Activated CD4-positive, alpha-beta T cell treated with anti-CD3 and anti-CD28 coated beads, Interleukin-2, amount 10 ng/mL, durations not matched to agents 24 days and 14 days (primary cell): ENCODE measurements at places on chromosomes 13 and 19. TPM values are rescaled to one million over a fixed set of nuclear protein-coding genes. Genes with fewer than 3 reads are reported as not detected.

Gene OXGR1
- total RNA-seq, result not detected in 2 replicates

Gene REEP6
- 1.1 and 1.7 TPM in 2 replicates for total RNA-seq

DNA sequence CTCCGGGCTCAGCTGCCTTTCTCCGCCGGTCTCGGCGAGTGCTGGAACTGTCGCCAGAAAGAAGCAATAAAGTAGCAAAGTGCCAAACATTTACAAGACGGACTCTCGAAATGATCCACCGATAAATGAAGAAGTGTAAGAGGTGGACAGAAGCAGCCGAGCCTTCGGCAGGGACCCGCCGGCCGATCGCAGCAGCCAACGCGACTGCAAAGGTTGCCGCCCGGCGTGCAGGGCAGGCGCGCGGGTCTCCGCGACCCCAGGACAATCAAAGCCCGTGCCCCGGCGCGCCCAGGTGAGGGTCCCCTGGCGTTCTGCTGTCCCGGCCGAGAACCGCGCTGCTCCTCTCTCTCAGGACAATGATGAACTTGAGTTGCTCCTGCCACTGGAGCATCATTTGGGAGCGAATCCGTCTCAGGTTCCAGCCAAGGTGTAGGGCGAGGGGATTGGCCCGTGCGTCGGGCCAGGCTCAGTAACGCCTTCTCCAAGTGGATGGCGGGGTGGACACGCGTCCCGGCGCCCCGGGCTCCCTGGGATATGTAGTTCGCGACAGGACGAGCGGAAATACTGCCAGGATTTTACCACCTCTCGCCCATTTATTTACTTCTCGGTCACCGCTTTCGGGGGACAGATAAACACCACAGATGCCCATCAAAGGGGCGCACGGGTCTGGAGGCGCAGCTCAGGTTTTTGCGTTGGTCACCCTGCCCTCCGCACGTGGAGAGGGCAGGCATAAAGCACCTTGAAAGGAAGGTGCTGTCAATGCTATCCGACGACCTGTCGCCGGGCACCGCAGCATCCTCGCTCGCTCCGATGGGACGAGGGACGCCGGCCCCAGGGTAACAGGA lies at the start of the genes BIVM and POGLUT2:
Gene BIVM (plus strand): TSS at position 539 of the 845 bp plus-strand sequence. CDS start 8,149 bp downstream, outside the sequence.
Gene POGLUT2 (minus strand): TSS at position 396 of the 845 bp plus-strand sequence. CDS start 306 bp downstream, at position 90.
- no peaks in the 10 kb centered on the region for H3K27me3 ChIP-seq
- DNase-seq, result peak; percentile 96
- H3K36me3 ChIP-seq, result peaks cover 21% of the 10 kb centered on the region
- H3K4me3 ChIP-seq, result peak within 1 kb of the TSS; percentile 98

DNA sequence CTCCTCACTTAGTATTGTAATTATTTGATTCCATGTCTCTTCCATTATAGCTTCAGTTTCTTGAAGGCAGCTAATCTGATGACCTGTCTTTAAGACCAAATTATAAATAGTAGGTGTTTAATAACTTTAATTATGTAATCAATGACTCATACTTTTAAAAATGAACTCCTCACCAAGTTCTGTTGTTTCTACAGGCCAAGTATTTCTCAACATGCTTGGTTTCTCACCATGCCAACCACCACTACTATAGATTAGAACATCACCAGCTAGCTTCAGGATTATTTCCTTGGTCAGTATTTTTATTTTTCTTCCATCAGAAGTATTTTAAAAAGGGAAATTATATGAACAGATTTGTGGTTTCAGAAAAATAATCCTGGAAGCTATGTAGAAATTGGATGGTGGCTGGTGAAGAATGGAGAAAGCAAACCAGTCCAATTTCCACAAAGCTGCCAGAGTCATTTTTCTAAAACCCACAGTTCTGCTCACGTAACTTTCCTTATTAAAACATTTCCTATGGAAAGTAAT lies 237.7 kb upstream of the DACH1 start:
- H3K4me3 ChIP-seq, result no peak overlapping the region
- no peak overlapping the region for H3K27ac ChIP-seq
- DNase-seq, result no peak
- H3K4me1 ChIP-seq, result no peaks in the 10 kb centered on the region
- no peaks in the 10 kb centered on the region for H3K27me3 ChIP-seq

- no peak for DNase-seq
- H3K27ac ChIP-seq, result no peak overlapping the region
- H3K4me3 ChIP-seq, result no peak overlapping the region
- H3K27me3 ChIP-seq, result peaks cover 2% of the 10 kb centered on the region
- H3K4me1 ChIP-seq, result no peaks in the 10 kb centered on the region
These were observed 48.1 kb downstream of the PSG1 start for GRCh38 chr19:42831221-42832019.

Gene BRD4
- total RNA-seq, result 109 TPM in 2 replicates

DNA sequence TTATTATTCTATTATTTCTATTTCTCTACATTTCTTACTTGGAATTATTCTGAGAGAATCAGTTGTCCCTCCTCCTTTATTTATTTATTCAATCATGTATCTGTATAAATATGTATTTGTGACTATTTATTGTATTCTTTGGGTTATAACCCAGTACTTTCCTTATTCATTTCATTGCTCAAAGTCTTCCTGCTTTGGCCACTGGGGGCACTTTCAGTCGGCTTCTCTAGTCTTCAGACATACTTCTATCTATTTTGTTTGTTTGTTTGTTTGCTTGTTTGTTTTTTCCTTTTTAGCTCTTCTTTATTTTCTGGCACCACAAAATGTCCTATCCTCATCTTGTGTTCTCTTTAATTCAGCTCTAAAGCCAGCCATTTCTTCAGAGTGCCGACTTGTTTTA lies 260.4 kb downstream of the NALCN start:
- no peak overlapping the region for H3K4me3 ChIP-seq
- H3K4me1 ChIP-seq, result no peaks in the 10 kb centered on the region
- no peak for DNase-seq
- H3K27ac ChIP-seq, result no peak overlapping the region
- H3K36me3 ChIP-seq, result no peaks in the 10 kb centered on the region
- H3K27me3 ChIP-seq, result peaks cover 8% of the 10 kb centered on the region

- no peaks in the 10 kb centered on the region for H3K36me3 ChIP-seq
- H3K4me1 ChIP-seq, result peaks cover 1% of the 10 kb centered on the region
- no peak overlapping the region for H3K4me3 ChIP-seq
These were observed 29.6 kb downstream of the EXOC3L2 start for GRCh38 chr19:45215391-45216191.

Gene ZNF582
- total RNA-seq, result 1.0 and 2.1 TPM in 2 replicates

DNA sequence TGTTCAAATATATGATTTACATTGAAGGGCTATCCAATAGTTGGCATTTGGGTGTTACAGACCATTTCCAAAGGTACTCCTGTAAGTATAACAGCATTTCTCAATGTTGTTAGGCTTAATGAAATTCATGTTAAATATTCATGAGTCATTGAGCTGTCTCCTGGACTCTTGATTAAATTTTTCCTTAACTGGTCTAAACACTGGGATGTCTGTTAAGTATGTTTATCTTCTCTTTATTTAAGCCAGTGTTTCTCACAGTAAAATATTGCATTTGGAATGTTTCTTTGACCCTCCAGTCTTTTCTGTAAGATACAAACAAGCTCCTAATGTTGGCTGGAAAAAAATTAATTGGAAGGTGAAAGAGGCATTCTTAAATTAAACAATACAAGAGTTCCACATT lies 402.5 kb upstream of the HTR2A start:
- DNase-seq, result no peak
- no peaks in the 10 kb centered on the region for H3K36me3 ChIP-seq
- no peaks in the 10 kb centered on the region for H3K4me1 ChIP-seq
- no peaks in the 10 kb centered on the region for H3K27me3 ChIP-seq

GRCh38 chr13:38147050-38147449 lies 202.6 kb upstream of the UFM1 start:
- no peak overlapping the region for H3K27ac ChIP-seq
- H3K36me3 ChIP-seq, result no peaks in the 10 kb centered on the region
- H3K4me3 ChIP-seq, result no peak overlapping the region
- no peaks in the 10 kb centered on the region for H3K27me3 ChIP-seq

Gene DZIP1
- 0.12 and 0.14 TPM in 2 replicates for total RNA-seq

GRCh38 chr13:98284679-98285078 lies 107.6 kb upstream of the RNF113B start:
- no peak overlapping the region for H3K4me3 ChIP-seq
- DNase-seq, result no peak
- H3K4me1 ChIP-seq, result no peaks in the 10 kb centered on the region
- no peaks in the 10 kb centered on the region for H3K36me3 ChIP-seq

Gene OR7D2
- 0.37 and 0.80 TPM in 2 replicates for total RNA-seq

DNA sequence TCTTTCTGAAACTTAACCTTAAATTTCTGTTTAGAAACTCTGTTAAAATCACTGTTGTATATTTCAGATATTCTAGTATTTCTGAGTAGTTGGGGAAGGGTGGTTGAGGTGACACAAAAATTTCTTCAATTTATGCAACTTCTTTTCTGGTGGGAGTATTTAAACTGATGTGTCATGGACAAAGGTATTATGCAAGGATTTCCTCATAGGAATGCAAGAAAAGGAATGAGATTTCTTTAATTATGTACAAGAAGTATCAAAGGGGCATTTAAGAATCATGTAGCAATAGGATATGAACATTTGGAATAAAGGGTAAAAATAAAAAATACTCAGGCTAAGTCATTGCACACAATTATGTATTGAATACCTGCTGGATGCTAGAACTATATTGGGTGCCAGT lies 575.8 kb upstream of the KLF12 start:
- H3K27ac ChIP-seq, result no peak overlapping the region
- H3K4me1 ChIP-seq, result no peaks in the 10 kb centered on the region
- no peaks in the 10 kb centered on the region for H3K27me3 ChIP-seq
- H3K36me3 ChIP-seq, result no peaks in the 10 kb centered on the region
- no peak for DNase-seq
- no peak overlapping the region for H3K4me3 ChIP-seq

Gene SLC25A15
- total RNA-seq, result 22.8 and 24.2 TPM in 2 replicates

DNA sequence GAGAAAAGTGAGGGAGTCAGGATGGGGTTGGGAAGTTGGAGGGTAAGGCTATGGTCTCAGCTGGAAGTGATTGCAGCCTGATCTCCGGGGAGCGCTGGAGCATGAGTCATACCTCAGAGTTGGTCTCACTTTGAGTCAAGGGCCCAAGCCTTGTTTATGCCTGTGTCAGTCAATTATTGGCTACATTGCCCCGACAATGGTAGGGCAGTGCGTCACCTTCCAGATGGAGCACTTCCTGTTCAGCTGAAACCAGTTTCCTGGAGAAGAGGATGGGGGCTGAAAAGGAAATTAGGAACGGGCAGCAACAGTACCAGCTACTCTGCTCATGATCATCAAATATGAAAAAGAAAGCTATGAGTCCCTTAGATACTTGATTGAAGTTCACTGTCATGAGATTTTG lies 60.4 kb downstream of the ADGRE1 start:
- no peak overlapping the region for H3K4me3 ChIP-seq
- peak overlapping the region; percentile 61 for H3K27ac ChIP-seq
- no peaks in the 10 kb centered on the region for H3K36me3 ChIP-seq
- no peaks in the 10 kb centered on the region for H3K27me3 ChIP-seq

DNA sequence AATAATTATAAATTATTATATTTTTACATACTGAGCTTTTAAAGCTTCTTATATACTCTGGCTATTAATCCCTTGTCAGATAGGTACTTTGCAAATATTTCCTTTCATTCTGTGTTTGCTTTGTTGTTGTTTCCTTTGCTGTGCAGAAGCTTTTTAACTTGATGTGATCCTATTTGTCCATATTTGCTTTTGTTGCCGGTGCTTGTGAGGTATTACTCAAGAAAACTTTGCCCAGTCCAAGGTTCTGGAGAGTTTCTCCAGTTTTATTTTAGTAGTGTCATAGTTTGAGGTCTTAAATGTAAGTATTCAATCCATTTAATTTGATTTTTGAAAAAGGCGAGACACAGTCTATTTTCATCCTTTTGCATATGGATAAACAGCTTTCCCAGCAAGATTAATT lies 1319.9 kb upstream of the PRR20A start:
- H3K36me3 ChIP-seq, result no peaks in the 10 kb centered on the region
- no peaks in the 10 kb centered on the region for H3K27me3 ChIP-seq
- H3K4me3 ChIP-seq, result no peak overlapping the region
- no peak for DNase-seq
- H3K4me1 ChIP-seq, result no peaks in the 10 kb centered on the region

DNA sequence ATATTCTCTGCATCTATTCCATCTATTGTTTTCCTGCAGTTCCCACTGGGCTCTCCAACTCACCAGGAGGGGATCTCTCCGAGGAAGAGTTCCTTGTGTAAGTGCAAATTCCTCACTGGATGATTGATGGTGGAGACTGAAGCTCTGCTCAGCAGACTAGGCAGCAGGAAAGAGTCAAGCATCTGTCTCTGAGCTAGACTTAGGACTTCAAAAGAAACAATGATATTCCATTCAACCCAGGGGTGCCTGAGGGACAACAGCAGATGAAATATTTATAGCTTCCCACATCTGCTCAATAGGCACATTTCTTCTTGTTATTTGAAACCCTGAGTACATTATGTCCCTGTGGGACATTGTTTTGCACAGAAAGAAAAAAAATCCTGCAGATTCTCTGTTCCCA lies at the start of the genes OR7A5 and OR7C1:
Gene OR7A5 (minus strand): TSS at position 175 of the 400 bp plus-strand sequence. CDS start 6,944 bp downstream, outside the sequence.
Gene OR7C1 (minus strand): TSS at position 175 of the 400 bp plus-strand sequence. CDS start 35,049 bp downstream, outside the sequence.
- DNase-seq, result no peak
- no peaks in the 10 kb centered on the region for H3K36me3 ChIP-seq
- no peaks in the 10 kb centered on the region for H3K4me1 ChIP-seq

DNA sequence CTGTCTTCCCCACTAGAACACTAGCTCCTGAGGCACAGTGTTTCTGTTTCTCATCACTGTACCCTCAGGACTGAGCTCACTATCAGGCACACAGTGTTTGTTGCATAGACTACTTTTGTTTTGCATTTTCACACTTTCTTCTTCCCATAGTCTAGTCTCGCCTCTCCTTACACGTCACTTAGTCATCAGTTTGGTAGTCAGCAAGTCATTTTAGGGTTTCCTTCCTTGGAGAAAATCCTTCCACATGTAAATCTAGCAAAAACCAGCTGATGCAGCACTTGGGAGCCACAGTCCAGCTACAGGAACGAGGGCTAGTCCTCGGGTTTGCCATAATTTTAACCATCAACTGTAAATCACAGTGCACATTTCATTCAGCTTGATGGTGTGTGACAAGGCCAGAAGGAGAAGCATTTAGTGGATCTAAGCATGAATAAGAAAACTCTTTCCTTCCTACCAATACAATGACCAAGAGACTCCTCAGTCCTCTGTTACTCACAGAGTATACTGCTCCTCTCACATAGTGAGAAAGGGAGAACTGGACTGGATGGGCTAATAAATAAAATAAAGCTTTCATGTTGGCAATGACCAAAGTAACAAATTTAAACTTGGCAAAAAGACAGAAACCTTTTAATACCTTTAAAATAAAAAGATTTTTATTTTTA lies 221.0 kb downstream of the KLF12 start:
- H3K27me3 ChIP-seq, result no peaks in the 10 kb centered on the region
- no peak overlapping the region for H3K27ac ChIP-seq
- H3K4me1 ChIP-seq, result peaks cover 6% of the 10 kb centered on the region

DNA sequence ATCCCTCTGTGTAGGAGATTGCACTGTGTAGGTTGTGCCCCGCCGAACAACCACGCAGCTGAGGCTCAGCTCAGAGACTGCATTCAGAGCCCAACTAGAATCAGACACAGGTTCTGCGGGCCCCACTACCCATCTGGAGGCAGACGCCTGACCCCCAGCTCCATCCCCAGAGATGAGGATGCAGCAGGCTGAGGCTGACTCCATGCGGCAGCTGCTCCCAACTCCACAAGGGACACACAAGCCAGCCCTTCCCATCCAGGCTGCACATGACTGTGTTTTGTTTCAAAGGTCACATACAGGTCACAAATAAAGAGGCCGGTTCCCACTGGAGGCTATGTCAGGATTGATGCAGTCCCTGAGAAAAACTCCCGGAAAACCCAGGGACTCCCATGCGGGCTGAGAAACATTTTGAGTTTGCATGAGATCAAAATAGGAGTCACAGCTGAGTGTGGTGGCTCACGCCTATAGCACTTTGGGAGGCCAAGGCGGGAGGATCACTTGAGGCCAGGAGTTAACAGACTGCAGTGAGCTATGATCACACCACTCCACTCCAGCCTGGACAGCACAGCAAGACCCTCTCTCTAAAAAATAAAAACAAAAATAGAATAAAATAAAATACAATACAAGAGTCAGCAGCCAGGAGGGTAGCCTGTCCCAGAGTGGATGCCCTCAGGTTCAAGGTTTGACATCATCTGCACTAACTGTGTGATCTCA lies 14.0 kb downstream of the ELL start:
- no peak for DNase-seq
- peaks cover 42% of the 10 kb centered on the region for H3K4me1 ChIP-seq
- H3K36me3 ChIP-seq, result no peaks in the 10 kb centered on the region
- H3K27me3 ChIP-seq, result no peaks in the 10 kb centered on the region
- peak overlapping the region; percentile 67 for H3K27ac ChIP-seq
- H3K4me3 ChIP-seq, result peak overlapping the region; percentile 57
